ENCODE measurements at places on chromosomes 7 and 10.

GRCh38 chr7:30427296-30428070 lies 51.1 kb downstream of the NOD1 start:
- no peak for DNase-seq

- DNase-seq: no peak
These were observed 129.3 kb upstream of the ACBD5 start for GRCh38 chr10:27369880-27370279.

GRCh38 chr10:4983615-4984216 lies 19.9 kb downstream of the AKR1C2 start:
- DNase-seq: no peak

DNA sequence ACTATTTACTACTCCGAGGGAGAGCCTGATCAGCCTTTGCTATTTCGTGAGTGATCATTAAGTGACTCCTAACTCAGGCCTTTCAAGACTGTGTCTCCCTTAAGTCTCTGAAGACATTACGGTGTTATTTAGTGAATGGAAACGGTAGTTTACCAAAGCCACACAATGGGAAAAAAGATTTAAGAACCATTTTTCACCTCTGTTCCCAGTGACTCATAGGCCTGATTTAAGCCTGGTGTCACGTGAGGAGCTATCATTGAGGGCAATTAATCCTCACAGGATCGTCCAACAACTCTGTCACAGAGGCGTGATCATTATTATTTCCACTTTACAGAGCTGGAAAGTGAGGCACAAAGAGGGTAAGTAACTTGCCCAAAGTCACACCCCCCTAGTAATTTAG lies 20.3 kb downstream of the C10orf90 start:
- no peak for DNase-seq

GRCh38 chr7:131546583-131547141 lies 9.8 kb downstream of the PODXL start:
- DNase-seq: no peak

GRCh38 chr10:14003517-14004184 lies 327.1 kb downstream of the FRMD4A start:
- DNase-seq: no peak

DNA sequence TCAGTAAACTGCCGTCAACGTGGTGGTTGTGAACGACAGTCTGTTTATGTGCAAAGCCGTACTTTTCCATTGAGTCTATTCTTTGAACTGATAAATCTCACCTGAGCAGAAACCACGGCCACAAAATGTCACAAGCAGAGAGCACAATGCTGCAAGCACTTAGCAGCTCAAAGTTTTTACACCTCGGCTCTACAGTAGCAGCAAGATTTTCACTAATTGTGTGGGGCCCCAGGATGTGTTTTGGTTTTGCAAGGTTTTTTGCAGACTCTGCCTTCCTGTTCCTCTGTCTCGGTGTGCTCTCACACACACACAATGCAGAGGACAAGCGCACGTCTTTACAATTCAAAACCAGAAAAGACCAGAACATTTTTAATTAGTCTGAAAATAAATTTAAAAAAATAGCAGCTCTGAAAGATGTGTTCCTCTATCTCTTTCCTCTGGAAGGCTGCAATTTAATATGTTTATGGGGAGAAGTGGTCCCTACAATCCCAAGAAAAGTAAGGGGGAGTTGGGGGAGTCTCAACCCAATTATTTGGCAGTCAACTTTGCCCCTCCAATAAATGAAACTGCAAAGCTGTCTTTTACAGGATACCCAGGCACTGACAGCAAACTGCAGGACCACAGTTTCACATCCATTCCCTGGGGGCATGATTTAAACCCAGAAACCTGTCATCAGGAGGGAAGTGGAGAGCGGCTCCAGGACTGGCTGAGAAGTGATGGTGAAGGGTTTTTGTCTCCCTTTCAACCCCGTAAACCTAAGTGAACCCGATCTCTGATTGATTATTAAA lies 73.8 kb upstream of the SFMBT2 start:
- no peak for DNase-seq

DNA sequence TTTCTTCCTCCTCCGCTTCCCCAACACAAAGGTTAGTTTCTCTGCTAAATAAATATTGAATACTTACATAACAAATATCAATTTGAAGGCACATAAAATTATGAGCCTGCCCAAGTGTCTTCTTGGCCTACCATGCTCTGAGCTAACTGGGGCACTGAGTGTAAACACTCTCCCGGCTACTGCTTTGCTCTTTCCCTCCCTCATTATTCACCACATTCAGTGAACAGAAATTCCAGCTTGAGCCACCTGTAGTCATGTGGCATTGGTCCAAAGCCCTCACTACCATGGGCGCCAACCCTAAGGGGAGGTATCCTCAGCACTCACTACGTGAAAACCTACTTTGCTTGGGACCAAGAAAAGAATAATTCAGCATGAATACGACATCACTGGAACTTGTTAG lies 409.0 kb downstream of the KCNMA1 start:
- DNase-seq: no peak

DNA sequence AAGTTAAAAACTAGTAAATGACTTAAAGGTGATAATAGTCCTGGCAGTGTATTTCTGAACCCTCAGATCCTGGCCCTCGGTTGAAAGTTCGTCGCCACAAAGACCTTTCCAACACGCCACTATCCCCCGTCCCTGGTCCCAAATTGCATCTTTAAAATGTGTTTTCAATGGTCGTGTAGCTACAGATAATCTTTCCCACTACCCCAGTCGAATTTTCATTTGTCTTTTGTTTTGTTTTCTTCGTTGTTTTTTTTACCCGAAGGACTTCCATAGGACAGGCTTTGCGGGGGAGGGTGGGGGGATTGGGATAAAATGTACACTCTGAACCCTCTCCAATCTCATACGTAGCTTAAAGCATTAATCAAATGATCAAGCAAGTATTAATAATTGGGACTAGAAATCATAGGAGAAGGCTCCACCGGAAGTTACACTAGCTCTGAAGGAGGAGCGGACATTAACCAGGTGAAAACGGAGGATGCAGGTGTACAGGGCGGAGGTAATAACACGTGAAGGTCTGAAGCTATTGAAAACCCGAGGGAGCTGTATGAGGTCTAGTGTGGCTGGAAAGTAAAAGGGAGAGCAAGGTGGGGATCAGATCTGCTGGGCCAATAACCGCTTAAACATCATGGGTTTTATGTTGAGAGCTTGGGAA lies 32.8 kb upstream of the PHF14 start:
- no peak for DNase-seq

- no peak for DNase-seq
These were observed 38.2 kb downstream of the ESYT2 start for GRCh38 chr7:158791107-158791506.

DNA sequence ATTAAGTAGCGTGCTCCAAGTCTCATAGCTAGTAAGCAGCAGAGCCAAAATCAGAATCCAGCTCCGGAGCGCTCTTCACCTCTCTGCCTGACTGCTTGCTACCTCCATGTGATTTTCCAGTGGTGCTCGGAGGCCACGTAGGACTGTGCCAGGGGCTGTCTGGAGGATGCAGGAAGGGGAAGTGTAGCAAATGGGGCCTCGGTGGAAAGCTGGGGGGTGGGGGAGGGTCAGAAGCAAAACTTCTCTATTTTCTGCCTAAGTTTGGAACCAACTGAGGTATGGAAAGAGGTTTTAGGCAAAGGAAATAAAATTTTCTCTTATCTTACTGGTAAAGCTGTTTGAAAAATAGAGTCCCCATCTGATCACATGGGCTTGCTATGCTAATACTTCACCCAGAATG lies 108.7 kb downstream of the TBXAS1 start:
- DNase-seq: no peak

GRCh38 chr7:107506674-107507339 lies 37.0 kb downstream of the GPR22 start:
- no peak for DNase-seq

GRCh38 chr10:58322072-58322834 lies 12.6 kb upstream of the UBE2D1 start:
- no peak for DNase-seq

DNA sequence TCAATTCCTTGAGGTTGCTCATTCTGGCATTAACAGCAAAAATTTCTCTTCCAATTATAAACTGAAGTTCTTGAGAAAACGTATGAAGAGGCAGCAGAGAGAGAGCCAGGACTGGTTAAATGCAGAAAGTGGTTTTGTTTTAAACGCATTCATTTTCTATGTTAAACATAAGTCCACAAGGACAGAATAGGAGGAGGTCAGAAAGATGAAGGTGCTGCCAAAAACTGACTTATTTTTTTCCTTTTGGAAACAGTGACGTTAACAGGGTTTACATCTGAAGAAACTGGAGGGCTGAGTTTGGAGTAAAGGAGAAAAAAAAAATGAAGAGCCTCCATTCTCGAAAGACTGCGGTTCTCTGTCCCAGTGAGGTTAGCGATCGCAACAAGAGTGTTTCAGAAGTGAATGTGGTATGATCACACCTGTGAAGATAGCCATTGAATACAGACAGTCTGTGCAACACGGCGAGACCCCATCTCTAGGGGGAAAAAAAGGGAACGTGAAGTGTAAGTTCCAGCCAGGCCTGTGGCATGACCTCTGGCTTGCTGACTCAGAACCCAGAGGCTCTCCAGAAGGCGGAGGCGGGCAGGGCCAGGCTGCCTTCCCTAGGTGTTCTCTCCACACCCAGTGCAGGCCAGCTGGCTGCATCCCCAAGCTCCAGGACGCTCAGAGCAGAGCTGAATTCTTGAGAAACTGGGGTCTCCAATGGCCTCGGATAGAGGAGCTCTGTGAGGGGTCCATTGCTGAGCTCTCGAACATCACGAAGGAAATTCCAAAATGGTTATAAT lies 84.0 kb downstream of the CHST15 start:
- no peak for DNase-seq

DNA sequence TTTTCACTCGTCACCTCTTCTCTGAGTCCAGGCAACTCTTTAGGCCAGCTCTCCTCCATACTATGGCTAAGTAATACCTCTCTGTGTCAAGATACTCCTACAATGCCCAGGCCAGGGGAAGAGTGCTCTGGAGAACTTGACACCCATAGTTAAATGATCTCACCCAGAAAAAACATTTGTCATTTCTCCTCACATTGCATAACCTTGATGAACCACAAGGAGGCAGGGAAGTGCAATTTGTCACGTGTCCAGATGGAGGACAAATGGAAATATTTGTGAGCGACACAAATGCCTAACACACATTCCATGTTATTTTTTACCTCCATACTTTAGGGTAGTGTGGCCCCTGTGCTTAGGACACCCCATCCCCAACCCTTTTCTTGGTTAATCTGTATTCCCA lies 78.3 kb downstream of the HTR7 start:
- no peak for DNase-seq

DNA sequence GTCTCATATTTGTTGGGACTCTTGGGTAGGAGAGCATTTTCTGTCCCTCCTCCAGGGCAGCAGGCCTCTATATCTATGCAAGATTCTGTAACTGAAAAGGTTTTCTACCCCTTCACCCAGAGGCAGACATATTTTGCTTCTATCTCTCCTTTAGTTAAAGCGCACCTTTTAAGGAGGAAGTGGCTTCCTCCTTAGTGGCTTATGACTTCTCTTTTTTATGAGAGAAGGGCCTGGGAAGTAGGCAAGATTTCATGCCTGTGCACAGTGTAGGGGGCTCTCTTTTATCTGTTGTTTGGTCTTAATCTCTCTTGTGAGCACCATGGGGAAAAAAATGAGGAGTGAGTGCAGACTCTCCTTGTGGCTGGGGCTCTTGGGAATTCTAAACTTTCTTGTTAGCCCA lies 122.1 kb downstream of the LRMDA start:
- DNase-seq: no peak

GRCh38 chr10:26969145-26969926 lies 108.6 kb upstream of the ABI1 start:
- no peak for DNase-seq

Data from NCI-H2081 treated with DMSO at 0.1 percent for 48 hours (cell line).